ENCODE measurements at places on chromosomes 2 and 18.

DNA sequence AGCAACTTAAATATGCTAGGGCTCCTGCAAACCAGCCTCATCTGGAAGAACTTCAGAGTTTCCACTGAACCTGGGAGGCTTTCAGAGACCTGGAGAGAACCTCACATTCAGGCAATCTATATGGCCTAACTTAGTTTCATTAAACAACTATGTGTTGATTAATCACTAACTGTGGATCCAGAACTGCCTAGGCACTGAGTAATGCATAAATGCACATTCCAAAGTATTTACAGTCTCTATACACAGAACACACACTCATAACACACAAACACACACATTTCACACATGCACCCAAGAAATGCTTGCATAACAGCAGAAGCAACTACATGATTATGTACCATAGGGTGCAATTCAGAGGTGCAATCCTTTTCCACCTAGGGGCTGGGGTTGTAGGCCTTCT, 552.8 kb downstream of the BCL11A start:
- DNase-seq, result no peak

DNA sequence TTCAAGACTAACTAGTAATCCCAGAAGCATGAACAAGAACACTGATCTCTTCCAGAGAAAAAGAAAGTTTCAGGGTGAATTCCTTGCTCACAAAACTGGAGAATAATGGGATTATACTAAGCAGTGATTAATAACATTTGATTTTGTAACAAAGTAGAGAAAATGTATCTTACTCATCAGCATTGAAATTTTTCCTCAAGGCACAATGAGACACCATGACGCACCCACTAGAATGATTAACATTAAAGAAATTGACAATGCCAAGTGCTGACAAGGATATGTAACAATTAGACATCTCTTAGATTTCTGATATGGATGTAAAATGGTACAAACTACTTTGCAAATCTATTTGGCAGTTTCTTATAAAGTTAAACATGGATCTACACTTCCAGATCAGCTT, 101.1 kb upstream of the EPHA4 start:
- no peak for DNase-seq

- no peak for DNase-seq
Observed at GRCh38 chr18:10928772-10929373, 220.5 kb downstream of the PIEZO2 start.

DNA sequence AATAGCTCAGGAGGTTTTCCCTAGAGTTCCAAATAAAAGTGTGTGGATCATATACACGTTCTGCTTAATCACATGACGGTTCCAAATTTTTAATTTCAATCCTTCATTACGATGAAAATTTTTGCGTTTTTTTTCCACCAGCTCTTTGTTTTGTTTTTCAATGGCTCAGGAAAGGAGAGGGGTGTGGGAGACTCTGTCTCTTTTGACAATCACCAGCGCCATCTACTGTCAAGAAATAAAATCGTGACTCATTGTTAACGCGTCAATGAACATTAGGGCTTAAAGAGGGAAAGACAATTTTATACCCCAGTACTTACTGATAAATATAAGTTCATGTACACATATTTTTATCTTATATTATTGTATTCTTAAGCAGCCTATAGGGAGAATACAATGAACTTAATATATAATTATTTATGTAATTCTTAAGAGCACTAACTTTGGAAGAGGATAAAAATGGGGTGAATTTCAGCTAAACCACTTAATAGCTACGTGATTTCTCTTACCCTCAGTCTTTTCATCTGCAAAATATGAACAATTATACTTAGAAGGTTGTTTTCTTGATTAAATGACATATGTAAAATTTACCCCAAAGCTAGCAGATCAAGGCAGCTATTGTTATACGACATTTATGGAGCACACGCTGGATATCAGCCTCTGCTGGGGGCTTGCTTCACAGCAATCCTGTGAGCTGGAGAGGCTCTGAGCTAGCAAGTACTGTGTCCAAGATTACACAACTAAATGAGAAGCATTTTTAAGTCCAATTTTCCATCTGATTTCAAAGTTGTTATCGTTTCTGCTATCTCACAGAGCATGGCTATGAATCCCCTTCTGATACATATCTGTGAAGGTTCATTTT, 47.4 kb upstream of the RMDN2 start:
- peak; percentile 85 for DNase-seq

DNA sequence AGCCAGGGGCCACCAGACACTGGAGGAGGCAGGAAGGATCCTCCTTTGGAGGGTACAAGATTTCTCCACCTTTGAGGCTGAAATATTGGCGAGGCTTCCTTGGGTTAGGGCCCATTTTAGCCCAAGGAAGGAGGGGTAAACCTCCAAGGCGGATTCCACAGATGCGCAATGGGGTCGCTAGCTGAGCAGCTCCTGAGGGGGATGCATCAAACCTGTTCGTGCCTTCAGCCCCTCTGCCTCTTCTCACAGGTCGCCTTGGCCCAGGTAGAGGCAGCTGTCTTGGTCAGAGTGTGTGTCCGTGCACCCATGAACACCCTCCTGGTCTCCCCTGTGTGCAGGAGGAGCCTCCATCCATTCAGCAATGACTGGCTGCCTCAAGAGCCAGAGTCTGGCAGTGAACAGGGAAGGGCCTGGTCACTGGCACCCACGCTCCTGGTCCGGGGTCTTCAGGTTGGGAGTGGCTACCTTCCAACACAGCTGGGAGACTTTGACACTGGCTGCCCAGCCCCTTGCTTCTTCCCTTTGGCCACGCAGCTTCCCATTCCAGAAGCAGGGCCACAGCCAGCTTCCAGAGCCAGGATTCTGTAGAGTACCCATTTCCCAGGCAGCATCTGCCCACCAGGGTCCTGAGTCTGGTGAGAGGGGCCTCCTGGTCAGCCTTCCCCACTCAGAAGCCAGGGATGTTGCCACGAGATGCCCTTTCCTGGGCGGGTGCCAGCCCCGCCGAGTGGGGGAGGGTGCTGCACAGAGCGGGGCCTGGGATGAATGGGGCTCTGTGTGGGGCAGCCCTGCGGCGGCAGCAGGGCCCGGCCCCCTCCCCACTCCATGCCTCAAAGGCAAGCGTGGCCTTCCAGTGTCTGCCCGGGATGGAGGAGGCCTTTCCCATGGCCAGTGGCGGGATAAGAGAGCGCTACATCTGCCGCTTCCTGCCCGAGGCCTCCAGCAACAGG, 95.8 kb upstream of the GPC1 start:
- no peak for DNase-seq

DNA sequence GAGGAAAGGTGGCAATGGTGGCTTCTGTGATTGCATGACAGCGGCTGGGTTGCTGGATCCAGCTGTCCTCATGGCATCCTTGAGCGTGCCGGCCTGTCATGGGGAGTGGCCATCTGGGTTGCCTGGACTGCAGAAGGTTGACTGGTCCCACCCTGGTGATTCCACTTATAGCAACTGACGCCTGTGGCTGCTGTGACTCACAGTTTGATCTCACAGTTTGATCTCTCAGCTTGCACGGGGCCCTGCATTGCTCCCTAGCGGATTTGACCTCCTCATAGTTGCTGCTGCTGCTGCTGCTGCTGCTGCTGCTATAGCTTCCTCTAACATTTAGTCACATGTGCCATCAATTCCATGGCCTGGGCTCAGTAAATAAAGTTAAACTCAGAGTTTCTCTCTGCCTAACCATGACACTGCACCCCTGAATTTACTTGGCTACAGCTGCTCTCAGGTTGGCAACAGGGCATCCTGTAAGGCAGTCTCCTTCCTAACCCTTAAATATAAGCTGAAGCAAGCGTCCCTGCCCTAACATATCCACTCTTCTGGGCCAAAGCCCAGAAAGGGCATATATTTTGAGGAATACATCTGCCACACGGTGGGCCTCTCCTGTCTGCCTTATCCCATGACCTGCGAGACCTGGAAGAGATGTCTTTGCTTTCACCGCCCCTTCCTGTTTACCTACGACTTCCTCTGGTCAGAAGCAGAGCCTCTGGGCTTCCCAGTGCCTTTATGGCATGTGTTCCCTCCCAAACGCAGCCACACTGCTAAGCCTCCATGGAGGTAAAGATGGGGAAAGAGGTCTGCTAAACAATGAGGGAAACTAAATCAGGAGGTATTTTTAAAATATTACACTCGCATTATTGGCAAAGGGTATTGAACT, 37.8 kb upstream of the CCDC150 start:
- DNase-seq, result no peak

DNA sequence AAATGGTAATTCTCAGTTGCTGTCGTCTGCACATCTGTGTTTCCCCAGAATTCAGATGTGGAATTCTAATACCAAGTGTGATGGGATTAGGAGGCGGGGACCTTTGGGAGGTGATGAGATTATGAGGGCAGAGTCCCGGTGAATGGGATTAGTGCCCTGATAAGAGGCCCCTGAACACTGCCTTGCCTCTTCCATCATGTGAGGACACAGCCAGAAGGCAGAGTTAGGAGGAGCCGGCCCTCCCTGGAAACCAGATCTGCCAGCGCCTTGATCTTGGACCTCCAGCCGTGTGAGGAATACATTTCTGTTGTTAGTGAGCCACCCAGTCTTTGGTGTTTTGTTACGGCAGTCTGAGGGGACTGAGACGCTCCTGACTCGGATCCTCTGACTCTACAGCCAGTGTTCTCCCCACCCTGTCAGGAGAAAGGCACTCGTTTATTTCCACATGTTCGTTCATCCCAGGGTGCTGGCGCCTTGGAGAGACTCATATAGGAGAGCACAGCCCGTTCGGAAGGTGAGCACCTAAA, 395.0 kb downstream of the ZNF516 start:
- DNase-seq, result no peak

GRCh38 chr2:86284401-86284841, 53.0 kb downstream of the REEP1 start:
- DNase-seq, result no peak

GRCh38 chr2:217491271-217491670, 511.5 kb downstream of the TNS1 start:
- DNase-seq, result peak; percentile 65

GRCh38 chr18:22827216-22827615, 105.9 kb upstream of the RBBP8 start:
- peak; percentile 51 for DNase-seq

GRCh38 chr2:36812196-36812595, 115.7 kb downstream of the VIT start:
- no peak for DNase-seq

DNA sequence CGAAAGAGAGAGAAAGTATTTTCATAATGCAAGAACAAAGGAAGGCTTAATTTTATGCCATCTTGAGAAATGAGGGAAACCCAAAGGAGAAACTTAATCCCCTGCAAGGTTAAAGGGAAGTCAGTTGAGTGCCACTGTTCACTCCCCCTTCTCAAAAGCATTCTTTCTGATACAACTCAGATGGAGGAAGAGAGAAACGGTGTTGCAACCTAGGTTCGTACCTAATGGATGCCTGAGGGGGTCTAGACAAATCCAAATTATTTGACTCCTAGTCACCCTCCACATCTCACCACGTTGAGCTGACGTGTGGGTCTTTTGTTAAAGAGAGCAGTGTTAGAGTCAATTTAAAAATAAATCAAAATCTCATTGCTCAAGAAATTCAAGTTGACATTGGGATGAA, 52.6 kb upstream of the UNC80 start:
- DNase-seq, result no peak

DNA sequence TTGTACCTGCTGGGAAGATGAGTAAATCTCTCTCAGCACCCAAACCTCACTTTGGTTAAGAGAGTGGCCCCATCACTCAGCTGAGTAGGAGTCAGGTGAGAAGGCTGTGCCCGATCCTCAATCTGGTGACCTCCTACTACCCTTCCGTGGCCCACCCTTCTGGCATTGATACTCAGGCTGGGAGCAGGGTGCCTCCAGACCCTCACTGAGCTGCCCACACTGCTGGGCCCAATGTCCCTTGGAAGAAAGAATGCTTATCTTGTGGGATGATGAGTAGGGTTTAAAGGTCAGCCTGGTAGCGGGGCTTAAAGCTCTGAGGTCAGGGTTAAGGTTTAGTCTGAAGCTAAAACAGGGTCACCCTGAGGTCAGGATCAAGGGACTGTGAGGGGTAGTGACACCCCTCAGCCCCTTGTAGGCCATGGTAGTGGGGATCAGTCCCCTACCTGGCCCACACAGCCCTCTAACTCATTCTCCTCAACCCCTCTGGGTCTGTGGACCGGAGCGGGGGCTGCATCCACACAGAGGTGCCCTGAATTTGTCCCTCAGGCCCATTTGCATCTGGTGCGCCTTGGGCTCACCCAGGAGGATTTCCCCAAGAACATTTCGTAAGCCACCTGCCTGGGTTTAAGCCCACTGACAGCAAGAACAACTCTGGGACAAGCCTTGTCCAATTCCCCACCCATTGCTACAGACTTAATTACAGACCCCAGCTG, 123.8 kb downstream of the CYP26B1 start:
- no peak for DNase-seq

GRCh38 chr2:197674060-197674459, 1.3 kb downstream of the RFTN2 start:
- DNase-seq, result no peak

GRCh38 chr2:127407091-127407490, 11.1 kb upstream of the PROC start:
- no peak for DNase-seq
